CD4-positive, alpha-beta T cell treated with Interleukin-4 for 4 hours (primary cell): ENCODE measurements at places on chromosomes 7 and 10.

DNA sequence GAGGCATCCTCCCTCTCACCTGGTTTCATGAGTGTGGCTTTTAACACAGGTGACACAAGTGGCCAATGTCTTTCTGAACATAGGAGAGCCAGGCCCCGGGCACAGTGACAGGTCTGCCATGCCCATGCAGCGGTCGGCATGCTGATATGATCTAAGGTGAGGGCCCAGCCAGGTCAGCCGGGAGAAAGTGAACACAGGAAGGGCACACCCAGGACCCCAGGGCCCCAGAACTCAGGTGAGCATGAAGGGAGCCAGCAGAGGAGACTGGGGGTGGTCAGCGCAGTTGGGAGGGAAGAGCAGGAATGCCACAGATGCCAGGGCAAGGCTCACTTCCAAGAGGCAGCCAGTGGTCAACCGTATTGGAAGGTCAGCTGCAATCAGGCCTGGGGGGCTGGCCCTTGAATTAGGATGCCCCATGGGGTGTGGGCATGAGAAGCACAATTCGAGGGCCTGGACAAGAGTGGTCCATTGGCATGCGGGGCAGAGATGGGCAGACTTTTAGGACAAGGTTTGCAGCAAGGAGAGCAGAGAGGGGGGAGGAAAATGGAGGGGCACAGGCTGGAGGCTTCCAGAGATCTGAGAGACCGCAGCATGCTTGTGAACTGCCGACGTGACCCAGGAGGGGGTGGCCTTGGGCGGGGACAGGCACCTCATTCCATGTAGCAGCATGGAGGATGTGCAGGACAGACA is 3.9 kb upstream of the INPP5A start:
- no peak for DNase-seq

DNA sequence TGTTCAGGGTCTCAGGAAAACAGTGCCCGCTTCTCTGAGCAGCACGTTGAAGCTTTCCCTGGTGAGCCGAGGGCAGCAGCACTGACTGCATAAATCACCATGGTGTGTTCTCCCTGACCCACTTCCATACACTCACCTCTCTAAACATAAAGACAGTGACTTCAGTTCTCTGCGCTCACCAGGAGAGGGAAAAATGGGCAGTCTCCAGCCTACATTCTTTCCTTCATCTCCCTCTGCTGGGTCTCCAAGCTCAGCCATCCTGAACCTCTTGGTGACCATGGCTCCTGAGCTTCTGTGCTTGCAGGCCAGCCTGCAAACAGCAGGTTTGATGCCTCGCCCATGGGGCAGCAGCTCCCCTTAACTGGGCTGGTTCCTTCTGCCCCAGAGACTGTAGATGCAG is 236.6 kb upstream of the ZNF32 start:
- DNase-seq = no peak

GRCh38 chr7:87882151-87882937 is 6.1 kb downstream of the DBF4 start:
- no peak for DNase-seq

DNA sequence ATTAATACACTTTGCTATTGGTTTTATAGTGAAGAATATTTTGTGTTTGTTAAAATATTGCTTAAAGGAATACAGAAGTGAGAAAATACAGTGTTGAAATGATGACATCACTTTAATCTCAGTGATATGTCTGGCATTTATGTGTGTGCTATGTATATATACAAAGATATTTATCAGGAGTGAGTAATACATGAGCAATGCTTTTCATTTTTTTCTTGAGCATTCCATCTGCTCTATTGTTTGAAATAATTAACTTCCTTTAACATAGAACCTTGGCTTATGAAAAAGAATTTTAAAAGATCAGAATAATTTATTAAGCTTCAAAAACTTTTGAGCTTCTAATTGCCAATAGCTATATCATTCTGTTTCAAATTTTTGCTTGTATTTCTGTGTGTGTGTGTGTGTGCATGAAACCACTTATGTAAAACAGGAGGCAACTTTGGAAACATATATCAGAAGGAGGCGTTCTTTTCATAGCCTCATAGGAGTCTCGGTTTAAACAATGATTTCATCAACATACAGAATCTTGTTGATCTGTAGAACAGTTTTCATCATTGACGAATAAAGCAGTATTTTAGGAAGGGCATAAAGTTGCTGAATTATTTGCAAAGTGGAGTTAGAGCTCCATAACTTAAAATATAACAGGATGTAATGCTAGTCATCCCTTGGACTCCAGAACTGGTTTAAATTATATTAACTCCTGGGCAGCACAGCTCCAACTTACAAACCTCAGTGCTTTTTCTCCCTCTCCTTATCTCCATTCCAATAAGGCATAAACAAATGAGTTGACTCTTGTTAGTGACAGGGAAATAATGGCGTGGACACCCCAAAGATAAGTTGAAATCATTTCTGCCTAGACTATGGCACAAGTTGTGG is 228.4 kb upstream of the DGKB start:
- DNase-seq = no peak

- no peak for DNase-seq
These were observed 288.8 kb downstream of the USP6NL start for GRCh38 chr10:11322698-11323097.

GRCh38 chr7:156184164-156184563 is 371.9 kb upstream of the SHH start:
- DNase-seq = no peak

DNA sequence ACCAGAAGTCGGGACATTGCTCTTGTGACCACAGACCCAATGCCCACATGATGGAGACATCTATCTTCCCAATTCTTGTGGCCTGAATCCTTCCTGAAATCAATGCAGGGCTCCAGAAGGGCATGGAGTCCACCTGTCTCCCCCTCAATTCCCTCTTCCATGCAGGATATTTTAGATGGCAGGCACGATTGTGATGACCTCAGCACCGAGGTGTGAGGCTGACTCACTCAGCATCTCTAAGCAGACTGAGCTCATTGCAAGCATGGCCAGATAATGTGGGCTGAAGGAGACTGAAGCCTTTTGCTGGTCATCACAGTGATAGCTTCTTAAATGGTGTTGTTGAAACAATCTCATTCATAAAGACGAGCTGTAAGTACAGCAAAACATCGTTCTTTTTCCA is 374.9 kb upstream of the PODXL start:
- DNase-seq = no peak

DNA sequence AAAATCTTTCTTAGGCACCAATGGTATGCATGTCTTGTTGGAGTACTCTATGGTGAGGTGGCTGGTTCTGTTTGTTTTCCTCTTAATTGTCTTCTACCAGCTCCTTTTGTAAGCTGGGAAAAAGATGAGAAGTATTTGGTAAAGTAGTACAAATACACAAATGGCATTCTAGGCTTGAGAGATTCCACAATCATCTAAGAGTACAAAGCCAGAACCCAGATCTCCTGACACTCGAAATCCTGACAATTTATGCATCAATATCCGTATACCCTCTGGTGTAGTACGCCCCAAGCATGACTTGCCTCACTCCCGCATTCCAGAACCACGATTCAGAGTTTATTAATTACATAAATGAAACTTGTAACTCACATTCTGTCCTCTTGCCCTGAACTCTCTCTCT is 43.5 kb downstream of the CDCA7L start:
- DNase-seq = no peak
